ENCODE measurements at places on chromosomes 4 and X. TPM values are rescaled to one million over a fixed set of nuclear protein-coding genes. Genes with fewer than 3 reads are reported as not detected.

- H3K27me3 ChIP-seq: no peaks in the 10 kb centered on the region
- no peak for DNase-seq
- H3K27ac ChIP-seq: no peak overlapping the region
- H3K36me3 ChIP-seq: peaks cover 23% of the 10 kb centered on the region
- no peak overlapping the region for H3K4me3 ChIP-seq
- H3K4me1 ChIP-seq: no peaks in the 10 kb centered on the region
Measured at GRCh38 chr4:106116025-106116424, 200.0 kb downstream of the TBCK start.

DNA sequence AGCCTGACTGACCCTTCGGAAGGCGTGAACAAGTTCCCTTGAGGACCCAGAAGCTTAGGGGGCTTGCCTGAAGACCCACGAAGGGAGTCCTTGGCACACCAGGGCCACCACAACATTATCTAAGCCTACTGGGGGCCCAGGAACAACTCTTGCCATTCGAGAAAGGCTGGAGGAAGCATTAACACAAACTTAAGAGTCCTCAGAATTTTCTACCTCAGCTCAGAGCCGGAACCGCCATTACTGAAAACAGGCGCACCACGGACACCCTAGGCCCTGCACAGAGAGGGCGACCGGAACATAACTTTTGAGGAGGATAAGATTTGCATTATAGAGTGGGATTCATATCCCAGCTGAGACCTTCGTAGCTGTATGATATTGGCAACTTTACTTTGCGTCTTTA lies 229.1 kb downstream of the ADAM29 start:
- H3K27ac ChIP-seq: no peak overlapping the region
- no peak for DNase-seq
- H3K27me3 ChIP-seq: no peaks in the 10 kb centered on the region

The KLHL8 gene
- 7.4 TPM for total RNA-seq

DNA sequence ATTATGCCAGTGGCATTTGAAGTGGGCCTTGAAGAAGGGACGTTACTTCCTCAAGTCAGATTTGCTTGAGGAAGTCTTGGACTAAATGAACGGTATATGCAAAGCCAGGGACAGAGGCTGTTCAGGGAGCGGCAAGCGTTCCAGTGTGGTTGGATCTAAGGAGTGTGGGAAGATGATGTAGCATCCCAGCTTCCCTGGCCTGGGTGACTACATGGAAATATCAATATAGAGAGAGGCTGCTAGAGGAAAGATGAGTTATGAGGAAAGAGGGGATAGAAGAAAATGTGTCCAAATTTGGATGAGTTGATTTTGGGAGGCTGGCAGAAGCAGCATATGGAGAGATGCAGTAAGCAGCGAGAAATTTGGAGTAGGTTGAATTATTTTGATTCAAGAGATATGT lies 432.5 kb upstream of the TENM3 start:
- no peaks in the 10 kb centered on the region for H3K27me3 ChIP-seq
- no peak overlapping the region for H3K27ac ChIP-seq
- H3K4me1 ChIP-seq: no peaks in the 10 kb centered on the region

- no peak overlapping the region for H3K27ac ChIP-seq
- peaks cover 4% of the 10 kb centered on the region for H3K4me1 ChIP-seq
- peaks cover 7% of the 10 kb centered on the region for H3K36me3 ChIP-seq
- no peak for DNase-seq
Measured at GRCh38 chr4:67727124-67727850, 26.3 kb upstream of the UBA6 start.

- no peak overlapping the region for H3K27ac ChIP-seq
- H3K4me3 ChIP-seq: no peak overlapping the region
- H3K4me1 ChIP-seq: no peaks in the 10 kb centered on the region
- DNase-seq: no peak
- no peaks in the 10 kb centered on the region for H3K36me3 ChIP-seq
Measured at GRCh38 chr4:156771171-156771837, 200.3 kb downstream of the PDGFC start.

DNA sequence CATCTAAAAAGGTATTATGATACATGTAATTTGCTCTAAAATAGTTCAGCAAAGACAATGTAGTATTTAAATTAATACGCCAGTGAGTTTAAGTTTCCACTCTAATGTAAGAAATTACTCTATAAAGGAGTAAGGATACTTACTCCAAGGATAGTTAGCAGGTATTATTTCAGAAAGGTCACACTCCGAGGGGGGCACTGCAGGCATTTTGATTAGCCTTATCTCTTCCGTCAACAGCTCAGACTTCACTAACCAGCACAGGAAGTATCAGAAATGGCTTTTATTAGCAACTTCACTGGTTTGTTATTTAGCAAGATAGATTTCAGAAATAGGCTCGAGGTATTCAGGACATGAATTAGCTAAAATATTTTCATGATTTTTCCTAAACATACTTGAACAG lies 127.0 kb downstream of the COX18 start:
- no peaks in the 10 kb centered on the region for H3K27me3 ChIP-seq
- no peak for DNase-seq
- no peak overlapping the region for H3K27ac ChIP-seq

The MAGEB1 gene
- not detected for total RNA-seq

The SMIM10L2A gene
- 0.98 TPM for total RNA-seq

The CAPN6 gene
- 0.33 TPM for total RNA-seq

DNA sequence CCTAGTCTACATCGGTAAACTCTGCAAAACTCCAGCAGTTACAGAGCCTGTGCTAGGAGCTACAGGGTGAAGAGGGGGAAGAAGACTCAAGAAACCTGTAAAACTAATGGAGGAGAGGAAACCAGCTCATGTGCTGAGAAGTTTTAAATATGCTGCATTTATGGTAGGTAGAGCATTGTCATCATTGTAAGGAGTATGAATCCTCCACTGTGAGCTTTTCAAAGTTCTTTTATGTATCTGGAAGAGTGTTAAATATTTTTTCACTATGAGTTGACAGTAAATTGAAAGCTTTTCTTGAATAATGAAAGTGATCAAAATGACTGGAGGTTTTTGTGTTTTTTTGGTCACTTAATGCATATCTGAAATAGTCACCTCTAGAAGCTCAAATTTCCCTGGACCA lies 46.2 kb downstream of the SEPTIN11 start:
- H3K4me1 ChIP-seq: no peaks in the 10 kb centered on the region
- H3K27ac ChIP-seq: no peak overlapping the region
- DNase-seq: no peak
- peaks cover 15% of the 10 kb centered on the region for H3K36me3 ChIP-seq
- H3K27me3 ChIP-seq: no peaks in the 10 kb centered on the region
- H3K4me3 ChIP-seq: no peak overlapping the region

GRCh38 chr4:1230971-1231636 lies 17.8 kb downstream of the CTBP1 start:
- no peak overlapping the region for H3K27ac ChIP-seq
- H3K4me1 ChIP-seq: peaks cover 22% of the 10 kb centered on the region
- H3K27me3 ChIP-seq: no peaks in the 10 kb centered on the region
- H3K4me3 ChIP-seq: no peak overlapping the region
- H3K36me3 ChIP-seq: peaks cover 41% of the 10 kb centered on the region

DNA sequence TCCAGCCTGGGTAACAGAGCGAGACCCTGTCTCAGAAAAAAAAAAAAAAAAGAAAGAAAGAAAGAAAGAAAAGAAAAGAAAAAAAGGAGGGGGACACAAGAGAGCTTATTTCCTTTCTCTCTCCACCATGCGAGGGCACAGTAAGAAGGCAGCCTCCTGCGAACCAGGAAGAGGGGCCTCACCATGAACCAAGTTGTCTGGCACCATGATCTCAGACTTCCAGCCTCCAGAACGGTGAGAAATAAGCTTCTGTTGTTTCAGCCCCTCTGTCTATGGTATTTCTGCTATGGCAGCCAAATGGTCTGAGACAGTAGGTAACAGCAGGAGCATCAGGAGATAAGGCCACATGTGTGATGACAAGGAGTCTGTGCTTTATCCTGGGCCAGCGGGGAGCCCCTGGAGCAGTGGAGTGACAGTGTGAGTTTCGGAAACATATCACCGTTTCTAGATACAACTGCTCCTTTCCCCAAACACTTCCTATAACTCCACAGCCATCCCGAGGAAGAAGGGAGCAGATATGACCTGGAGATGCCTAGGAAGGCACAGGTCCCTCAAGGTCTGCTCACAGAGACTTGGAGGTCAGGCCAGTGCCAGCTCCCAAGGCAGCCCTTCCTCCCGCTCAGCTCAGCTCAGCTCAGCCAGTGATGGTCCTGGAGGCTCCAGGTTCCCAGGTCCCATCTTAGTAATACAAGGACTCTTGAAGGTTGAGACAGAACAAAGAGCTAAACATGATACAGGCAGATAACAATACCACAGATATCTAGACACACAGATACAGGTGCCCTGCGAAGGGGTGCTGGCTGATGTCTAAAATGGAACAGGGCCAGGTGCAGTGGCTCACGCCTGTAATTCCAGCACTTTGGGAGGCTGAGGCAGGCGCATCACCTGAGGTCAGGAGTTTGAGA lies 17.7 kb downstream of the JAKMIP1 start:
- no peak overlapping the region for H3K27ac ChIP-seq
- H3K27me3 ChIP-seq: no peaks in the 10 kb centered on the region
- no peak overlapping the region for H3K4me3 ChIP-seq

- H3K27me3 ChIP-seq: no peaks in the 10 kb centered on the region
- no peak overlapping the region for H3K27ac ChIP-seq
- H3K4me1 ChIP-seq: no peaks in the 10 kb centered on the region
- H3K4me3 ChIP-seq: no peak overlapping the region
Measured at GRCh38 chr4:43330288-43330687, 437.8 kb downstream of the GRXCR1 start.

DNA sequence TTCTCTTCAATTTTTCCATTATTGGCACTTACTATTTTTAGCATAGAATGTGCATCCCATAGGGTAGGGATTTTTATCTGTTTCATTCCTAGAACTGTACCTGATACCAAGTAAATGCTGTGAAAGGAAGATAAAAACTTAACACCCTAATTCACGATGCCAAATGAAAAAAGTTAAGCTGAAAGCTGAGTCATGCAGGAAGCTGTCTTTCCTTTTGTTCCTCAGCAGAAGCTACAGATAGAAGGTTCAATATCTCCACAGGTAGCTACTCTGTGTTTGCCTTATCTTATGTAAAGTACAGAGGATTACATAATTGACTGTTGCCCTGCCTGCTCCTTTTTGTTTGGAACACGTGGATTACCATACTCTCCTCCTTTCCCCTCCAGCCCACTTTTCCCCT lies 77.0 kb downstream of the LRP2BP start:
- H3K27ac ChIP-seq: no peak overlapping the region
- H3K4me1 ChIP-seq: no peaks in the 10 kb centered on the region
- H3K27me3 ChIP-seq: no peaks in the 10 kb centered on the region

The PPP1R2C gene
- not detected for total RNA-seq

GRCh38 chr4:113481820-113482219 lies 279.7 kb downstream of the CAMK2D start:
- DNase-seq: no peak
- H3K4me3 ChIP-seq: no peak overlapping the region
- H3K27ac ChIP-seq: no peak overlapping the region
- no peaks in the 10 kb centered on the region for H3K36me3 ChIP-seq
- no peaks in the 10 kb centered on the region for H3K4me1 ChIP-seq
- H3K27me3 ChIP-seq: no peaks in the 10 kb centered on the region

DNA sequence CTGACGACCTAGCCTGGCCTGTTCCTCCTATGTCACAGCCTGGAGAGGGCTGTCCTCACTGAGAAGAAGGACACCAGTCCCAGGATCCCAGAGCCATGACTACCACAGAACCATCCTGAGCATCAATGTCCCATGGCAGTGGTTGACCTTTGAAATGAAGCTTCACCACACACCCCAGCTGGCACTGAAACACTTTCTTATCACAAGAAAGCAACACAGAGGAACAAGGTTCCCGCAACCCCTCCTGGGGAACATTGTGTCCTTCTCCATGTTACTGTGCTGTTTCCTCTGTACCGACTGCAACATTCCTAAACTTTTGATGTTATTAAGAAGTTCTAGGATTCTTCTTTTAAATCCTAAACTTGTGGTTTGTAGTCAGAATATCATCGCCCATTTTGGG lies 21.2 kb upstream of the FAM156A start:
- no peak overlapping the region for H3K27ac ChIP-seq
- H3K4me3 ChIP-seq: no peak overlapping the region
- H3K27me3 ChIP-seq: no peaks in the 10 kb centered on the region
- no peaks in the 10 kb centered on the region for H3K4me1 ChIP-seq

- no peaks in the 10 kb centered on the region for H3K36me3 ChIP-seq
- H3K27me3 ChIP-seq: no peaks in the 10 kb centered on the region
- H3K4me3 ChIP-seq: no peak overlapping the region
- H3K4me1 ChIP-seq: no peaks in the 10 kb centered on the region
- no peak overlapping the region for H3K27ac ChIP-seq
Measured at GRCh38 chrX:39299615-39300014, 498.4 kb downstream of the MID1IP1 start.

DNA sequence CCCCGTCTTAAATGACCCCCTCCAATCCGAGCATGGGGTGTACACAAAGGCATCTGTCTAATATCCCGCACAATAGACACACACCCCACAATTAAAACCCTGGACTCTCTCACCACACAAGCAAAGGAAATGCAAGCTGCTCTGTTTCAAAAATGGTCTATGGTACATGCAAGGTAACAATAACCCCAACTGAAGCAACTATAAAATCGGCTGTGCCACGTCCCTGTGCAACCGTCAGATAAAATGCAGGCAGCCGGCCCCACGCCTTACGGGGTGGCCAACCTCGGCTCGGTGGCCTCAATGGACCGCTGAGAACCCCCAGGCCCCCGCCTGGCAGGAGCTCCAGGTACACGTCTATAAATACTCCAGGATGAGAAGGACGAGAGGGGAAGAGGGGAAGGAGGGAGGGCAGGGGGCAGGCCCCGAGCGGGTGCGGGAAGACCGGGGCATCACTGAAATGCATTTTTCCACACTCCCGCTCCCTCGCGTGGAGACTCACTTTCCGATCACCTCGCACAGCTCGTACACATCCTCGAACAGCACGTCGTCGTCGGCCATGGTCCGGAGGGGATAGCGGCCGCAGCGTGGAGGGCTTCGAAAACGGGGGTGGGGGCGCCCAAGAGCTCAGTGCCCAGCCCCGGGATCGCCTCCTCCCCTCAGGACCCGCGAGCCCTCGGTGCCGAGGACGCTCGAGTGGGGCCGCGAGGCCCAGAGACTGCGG lies 763 bp downstream of the CASK start:
- H3K4me3 ChIP-seq: peak overlapping the region; percentile 84
- H3K27me3 ChIP-seq: no peaks in the 10 kb centered on the region
- peaks cover 2% of the 10 kb centered on the region for H3K4me1 ChIP-seq
- DNase-seq: peak; percentile 33
- no peaks in the 10 kb centered on the region for H3K36me3 ChIP-seq

- no peak overlapping the region for H3K4me3 ChIP-seq
- H3K4me1 ChIP-seq: no peaks in the 10 kb centered on the region
- no peak overlapping the region for H3K27ac ChIP-seq
Measured at GRCh38 chr4:56156141-56156540, 207.4 kb downstream of the CEP135 start.

The CDKL2 gene
- total RNA-seq: 0.14 TPM
